ENCODE measurements at places on chromosomes 3 and 15.

DNA sequence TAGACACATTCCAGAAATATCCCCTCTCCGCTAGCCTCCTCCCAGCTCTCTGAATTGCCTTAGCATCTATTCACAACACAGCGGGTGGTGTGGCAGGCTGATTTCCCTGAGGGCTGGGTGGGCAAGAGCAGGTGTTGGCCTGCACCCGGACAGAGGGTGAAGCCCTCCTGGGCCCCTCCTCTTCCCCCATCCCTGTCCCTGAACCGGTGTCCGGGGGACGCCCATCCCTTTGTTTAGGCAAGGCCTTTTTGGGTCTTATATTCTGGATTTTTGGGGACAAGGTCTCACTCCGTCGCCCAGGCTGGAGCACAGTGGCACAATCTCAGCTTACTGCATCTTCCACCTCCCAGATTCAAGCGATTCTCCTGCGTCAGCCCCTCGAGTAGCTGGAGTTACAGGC is 55.2 kb upstream of the KLHL25 start:
- no peak for DNase-seq

DNA sequence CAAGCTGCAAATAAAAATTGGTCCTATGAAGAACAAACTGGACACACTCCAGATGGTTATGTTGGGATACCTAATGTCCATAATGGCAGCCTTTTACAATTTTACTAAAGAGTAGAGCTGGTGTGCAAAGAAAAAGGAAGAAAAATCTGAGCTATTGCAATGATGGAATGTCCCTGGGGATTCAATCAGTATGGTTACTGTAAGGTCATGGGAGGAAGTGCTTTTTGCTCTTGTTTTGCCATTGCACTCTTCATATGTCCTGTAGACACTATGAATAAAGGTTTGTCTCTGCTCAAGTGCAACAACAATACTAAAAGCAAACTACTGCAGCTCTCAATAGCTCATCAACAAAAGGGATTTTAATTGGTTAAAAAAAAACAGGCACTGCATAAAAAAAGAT is 5.4 kb downstream of the PFN2 start:
- no peak for DNase-seq

DNA sequence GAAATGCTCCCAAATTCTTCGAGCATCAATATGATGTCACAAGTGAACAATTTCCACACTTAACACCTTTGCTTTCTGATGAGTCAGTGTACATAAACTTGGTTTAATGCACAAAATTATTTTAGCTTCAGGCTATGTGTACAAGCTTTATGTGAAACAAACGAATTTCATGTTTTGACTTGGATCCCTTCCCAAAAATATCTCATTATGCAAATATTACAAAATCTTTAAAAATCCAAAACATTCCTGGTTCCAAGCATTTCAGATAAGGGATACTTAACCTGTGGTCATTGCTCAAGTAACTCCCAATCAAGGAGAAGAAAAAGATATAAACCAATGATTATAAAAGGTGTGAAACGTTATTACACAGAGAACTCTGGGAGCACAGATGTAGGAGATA is 25.2 kb downstream of the RAB5A start:
- DNase-seq: no peak

GRCh38 chr15:89419370-89419984 is 76.9 kb downstream of the RHCG start:
- no peak for DNase-seq

- no peak for DNase-seq
Observed at GRCh38 chr3:141183606-141184005, 48.0 kb upstream of the PXYLP1 start.

GRCh38 chr3:24226397-24226796 is 268.3 kb downstream of the THRB start:
- no peak for DNase-seq

- no peak for DNase-seq
Observed at GRCh38 chr3:23202203-23202920, 765 bp upstream of the UBE2E2 start.

DNA sequence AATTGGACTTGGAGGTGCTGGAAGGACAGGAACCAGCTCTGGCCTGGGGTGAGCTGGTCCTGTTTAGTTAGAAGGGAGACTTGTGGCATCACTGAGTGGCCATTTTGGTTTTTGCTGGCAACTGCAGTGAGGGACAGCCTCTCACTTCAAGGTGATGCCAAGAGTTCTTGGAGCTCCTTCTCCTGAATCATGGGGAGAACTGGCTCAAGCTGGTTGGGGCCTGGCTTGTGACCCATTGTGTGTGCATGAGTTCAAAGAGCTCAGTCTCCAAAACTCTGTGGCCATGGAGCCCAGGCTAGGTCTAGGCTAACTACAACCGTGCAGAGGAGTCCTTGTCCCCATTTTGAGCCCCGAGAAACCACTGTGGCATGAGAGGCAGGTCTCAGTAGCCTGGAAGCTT is 60.1 kb upstream of the ZNF148 start:
- no peak for DNase-seq

DNA sequence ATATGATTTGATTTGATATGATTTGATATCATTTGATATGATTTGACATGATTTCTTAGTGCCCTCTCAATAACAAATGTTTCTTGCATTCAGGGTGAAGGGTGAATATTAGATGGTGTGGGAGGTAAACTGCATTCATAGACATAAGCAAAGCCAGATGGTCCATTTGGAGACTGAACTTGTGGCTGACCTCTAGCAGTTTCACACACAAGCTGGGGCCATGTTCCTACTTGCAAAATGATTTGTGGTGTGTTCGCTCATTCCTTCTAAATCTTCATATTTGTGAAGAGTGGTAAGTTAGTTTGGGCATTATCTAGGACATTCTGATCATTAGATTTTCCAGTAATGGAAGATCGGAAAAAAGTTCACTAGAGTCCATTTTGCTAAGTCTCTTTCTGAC is 40.5 kb upstream of the CCR4 start:
- no peak for DNase-seq

DNA sequence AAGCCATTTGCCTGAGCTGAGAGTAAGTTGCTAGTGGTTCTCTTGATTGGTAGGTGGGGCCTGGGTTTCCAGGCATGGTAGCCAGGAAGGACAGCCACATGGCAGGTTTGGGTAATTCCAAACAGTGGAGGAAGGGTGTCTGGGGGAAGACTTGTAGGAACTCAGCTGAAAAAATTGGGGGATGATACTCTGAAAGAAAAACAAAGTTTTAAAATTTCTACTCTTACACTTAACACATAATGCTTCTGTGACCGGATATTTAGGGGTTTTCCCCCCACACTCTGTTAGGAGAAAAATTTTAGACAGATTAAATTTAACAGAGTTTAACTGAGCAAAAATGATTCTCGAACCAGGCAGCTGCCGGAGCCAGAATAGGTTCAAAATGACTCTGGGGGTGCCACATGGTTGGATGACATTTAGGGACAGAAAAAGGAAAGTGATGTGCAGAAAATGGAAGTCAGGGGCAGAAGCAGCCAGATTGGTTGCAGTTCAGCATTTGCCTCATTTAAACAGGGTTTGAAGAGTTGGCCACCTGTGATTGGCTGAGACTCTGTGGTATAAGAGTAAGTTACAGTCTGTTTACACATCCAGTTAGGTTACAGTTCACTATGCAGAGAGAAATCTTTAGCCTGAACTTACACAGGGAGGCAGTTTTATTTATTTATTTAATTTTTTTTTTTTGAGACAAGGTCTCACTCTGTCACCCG is 8.1 kb downstream of the B2M start:
- peak; percentile 7 for DNase-seq

DNA sequence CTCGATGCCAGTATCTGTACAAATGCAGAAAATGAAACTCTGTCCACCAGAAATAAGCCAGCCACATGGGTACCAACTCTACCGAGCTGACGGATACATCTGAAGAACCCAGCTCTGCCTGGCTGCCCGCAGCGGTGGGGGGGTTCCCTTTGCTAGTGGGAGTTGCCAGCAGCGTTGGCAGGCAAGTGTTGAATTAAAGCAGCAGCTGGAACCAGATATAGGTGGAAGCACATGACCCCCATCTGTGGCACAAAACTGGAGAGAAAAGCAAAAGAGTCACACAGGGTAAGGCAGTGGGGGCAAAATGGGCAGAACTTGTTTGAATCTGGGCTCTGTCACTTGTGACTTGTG is 17.9 kb downstream of the CRYGS start:
- DNase-seq: no peak

- DNase-seq: no peak
Observed at GRCh38 chr3:127967316-127967715, 52.3 kb downstream of the KBTBD12 start.

DNA sequence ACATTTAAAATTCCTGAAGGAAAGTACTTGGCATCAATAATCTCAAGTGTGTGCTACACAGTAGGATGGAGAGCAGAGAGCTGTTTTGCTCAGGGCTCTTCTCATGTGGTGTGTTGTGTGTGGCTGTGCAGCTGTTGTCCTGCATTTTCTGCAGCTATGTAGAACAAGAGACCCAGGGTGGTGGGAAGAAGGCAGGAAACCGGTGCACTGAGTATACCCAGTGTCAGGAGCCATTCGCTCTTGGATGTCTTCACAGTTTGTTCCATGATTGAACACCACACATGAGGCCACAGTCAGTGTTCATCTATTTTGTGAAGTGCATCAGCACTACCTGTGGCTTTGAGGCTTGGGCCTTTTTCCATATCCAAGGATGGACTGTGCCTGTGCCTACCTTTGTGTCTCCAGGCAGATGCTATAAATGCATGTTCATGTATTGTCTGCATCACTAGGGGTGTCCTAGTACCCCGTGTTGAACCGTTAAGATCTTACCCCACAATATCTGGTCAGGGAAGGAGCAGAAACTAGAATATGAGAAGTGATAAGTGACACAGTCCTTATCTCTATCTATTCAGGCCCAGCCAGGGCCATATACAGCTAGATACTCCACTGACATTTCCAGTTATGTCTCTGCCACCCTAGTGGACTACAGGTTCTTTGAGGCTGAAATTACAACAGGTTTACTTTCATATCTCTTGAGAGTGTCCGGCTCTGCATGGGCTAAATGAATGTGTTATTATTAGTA is 194.3 kb downstream of the NR2F2 start:
- DNase-seq: no peak
